ENCODE measurements at places on chromosomes 3 and 15. TPM values are rescaled to one million over a fixed set of nuclear protein-coding genes. Genes with fewer than 3 reads are reported as not detected.

DNA sequence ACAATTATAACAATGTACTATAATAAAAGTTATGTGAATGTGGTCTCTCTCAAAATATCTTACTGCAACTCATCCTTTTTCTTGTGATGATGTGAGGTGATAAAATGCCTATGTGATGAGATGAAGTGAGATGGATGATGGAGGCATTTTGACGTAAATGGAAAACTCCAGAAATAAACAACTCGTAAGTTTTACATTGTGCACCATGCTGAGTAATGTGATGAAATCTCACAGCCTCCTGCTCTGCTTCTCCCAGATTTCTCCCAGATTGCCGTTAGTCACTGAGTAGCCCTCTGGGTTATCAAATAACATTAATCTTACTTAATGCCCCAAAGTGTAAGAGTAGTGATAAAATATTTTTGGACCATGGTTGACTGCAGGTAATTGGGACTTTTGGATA, 64.8 kb upstream of the SLCO2A1 start:
- H3K4me3 ChIP-seq, result no peak overlapping the region
- no peak for DNase-seq
- no peaks in the 10 kb centered on the region for H3K36me3 ChIP-seq
- H3K27ac ChIP-seq, result no peak overlapping the region

Gene SLC2A2
- 0.36 TPM for total RNA-seq

DNA sequence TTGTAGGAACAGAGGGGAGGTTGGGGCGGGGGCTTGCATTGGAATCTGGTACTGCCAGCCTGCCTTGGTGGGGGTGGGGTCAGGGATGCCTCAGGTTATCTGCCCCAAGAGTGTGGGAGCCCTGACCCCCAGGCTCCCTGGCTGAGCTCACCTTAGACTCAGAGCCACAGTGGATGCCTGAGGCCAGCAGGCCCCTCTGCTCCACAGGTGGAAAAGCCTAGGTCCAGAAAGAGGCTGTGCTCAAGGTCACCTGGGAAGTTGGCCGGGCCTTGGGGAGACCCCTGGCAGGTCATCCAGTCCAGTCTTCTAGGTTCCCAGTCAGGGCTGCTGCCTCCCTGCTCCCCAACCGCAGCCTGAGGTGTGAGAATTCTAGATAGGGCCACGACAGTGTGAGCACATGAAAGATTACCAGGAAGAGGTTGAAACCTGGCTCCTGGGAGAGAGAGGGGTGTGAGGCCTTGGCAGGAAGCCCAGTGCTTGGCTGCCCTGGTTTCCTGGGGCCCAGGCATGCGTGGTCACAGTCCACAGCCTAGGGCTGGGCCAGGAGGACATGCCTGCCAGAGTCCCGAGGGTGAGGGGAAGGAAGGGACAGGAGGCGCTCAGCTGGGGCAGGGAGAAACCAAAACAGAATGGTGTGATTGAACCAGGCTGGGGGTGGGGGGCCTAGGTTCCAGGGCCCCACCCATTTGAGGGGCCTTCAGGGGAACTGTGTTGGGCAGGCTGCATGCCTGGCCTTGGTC, 4.9 kb downstream of the HDAC11 start:
- no peak overlapping the region for H3K4me3 ChIP-seq
- peaks cover 3% of the 10 kb centered on the region for H3K4me1 ChIP-seq
- H3K27me3 ChIP-seq, result no peaks in the 10 kb centered on the region
- DNase-seq, result peak; percentile 63
- H3K27ac ChIP-seq, result peak overlapping the region; percentile 30

- no peaks in the 10 kb centered on the region for H3K4me1 ChIP-seq
- no peak overlapping the region for H3K4me3 ChIP-seq
- H3K36me3 ChIP-seq, result no peaks in the 10 kb centered on the region
- H3K27ac ChIP-seq, result no peak overlapping the region
- DNase-seq, result no peak
- H3K27me3 ChIP-seq, result no peaks in the 10 kb centered on the region
Observed at GRCh38 chr3:118683636-118684035, 351.0 kb downstream of the IGSF11 start.

- H3K36me3 ChIP-seq, result no peaks in the 10 kb centered on the region
- no peak overlapping the region for H3K27ac ChIP-seq
- no peaks in the 10 kb centered on the region for H3K27me3 ChIP-seq
Observed at GRCh38 chr3:114872588-114872987, 274.5 kb downstream of the ZBTB20 start.

- H3K4me1 ChIP-seq, result no peaks in the 10 kb centered on the region
- no peaks in the 10 kb centered on the region for H3K27me3 ChIP-seq
- DNase-seq, result no peak
- no peak overlapping the region for H3K27ac ChIP-seq
Observed at GRCh38 chr3:59270209-59270608, 220.4 kb upstream of the CFAP20DC start.

Gene KIF7
- 12.8 TPM for total RNA-seq

Gene SMAD6
- 13.9 TPM for total RNA-seq

DNA sequence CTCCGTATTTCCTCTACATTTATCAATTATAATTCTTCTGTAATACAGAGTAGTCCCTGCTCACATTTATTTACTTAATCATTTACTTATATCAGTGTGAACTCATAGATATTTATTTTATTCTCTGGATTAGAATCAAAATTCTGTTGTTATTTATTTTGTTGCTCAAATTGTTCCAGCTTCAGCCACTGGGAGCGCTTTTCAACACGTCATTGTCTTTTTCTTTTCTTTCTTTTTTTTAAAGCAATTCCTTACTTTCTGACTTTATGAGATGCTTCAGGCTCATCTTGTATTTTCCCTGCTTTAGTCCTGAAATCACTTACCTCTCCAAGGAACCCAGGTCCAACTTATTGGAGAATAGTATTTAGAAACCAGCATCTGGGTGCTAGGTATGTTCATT, 53.4 kb downstream of the GLCE start:
- H3K27ac ChIP-seq, result no peak overlapping the region
- H3K27me3 ChIP-seq, result no peaks in the 10 kb centered on the region
- no peaks in the 10 kb centered on the region for H3K4me1 ChIP-seq
- no peak for DNase-seq
- H3K4me3 ChIP-seq, result no peak overlapping the region

- no peaks in the 10 kb centered on the region for H3K4me1 ChIP-seq
- H3K27ac ChIP-seq, result no peak overlapping the region
- DNase-seq, result no peak
- no peak overlapping the region for H3K4me3 ChIP-seq
- H3K27me3 ChIP-seq, result no peaks in the 10 kb centered on the region
Observed at GRCh38 chr3:103601666-103602065, 1166.9 kb downstream of the ZPLD1 start.
